Activated naive CD4-positive, alpha-beta T cell (primary cell): ENCODE measurements at places on chromosomes 16 and 17.

- no peak for DNase-seq
Observed at GRCh38 chr16:31201582-31202413, 762 bp downstream of the PYCARD start.

- no peak for DNase-seq
Observed at GRCh38 chr17:39951924-39952679, 10.7 kb upstream of the GSDMA start.

GRCh38 chr16:31569360-31569717, 41.6 kb downstream of the AHSP start:
- no peak for DNase-seq

DNA sequence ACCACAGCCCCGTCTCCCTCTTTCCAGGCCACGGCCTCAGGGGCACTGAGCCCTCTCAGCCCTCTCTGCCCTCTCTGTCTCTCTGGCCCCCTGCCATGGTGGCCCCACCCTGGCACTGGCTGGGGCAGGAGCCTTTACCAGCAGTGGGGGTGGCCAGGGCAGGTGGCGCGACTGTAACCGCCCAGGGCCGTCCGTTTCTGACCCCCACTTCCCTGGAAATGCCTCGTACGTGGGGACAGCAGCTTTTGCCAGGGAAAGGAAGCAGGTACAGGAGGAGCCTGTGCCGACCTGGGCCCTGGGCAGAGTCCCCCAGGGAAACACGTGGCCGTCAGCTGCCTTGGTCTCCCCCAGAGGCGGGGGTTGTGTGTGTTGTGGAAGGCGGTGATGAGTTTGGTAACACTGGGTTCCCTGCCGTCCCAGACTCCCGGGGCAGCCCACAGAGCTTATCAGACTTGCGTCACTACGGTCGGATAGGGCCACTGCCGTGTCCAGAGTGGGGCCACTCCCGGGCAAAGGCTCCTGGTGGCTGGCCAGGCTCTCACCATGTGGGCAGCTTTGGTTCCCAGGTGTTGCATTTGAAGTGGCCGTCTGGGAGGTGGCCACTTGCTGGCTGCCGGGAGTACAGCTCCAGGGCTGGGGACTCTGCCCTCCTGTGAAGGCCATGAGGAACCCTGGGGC, 249.3 kb upstream of the CIBAR2 start:
- DNase-seq = no peak

GRCh38 chr16:11159282-11159681, 96.7 kb downstream of the SOCS1 start:
- no peak for DNase-seq

- DNase-seq = no peak
Observed at GRCh38 chr17:41650794-41651624, 26.6 kb upstream of the KRT17 start.

DNA sequence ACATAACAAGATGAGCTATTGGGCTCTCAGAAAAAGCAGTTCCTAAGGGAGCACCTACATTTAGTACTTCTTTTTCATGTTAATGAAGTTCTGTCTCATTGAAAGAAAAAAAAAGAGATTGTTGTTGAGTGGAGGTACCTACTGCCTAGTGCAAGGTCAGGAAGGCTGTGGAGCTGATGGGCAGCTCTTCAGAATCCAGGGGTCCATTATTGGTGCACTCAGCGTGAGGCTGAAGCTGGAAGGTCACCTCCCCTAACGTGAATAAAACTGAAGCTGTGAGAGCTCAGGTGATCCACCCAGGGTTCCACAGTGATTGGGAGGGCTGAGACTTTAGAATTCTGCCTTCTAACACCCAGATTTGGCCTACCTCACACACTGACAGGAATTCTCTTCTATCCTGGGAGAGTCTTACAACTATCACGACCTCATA, 153.9 kb upstream of the TBX2 start:
- no peak for DNase-seq

DNA sequence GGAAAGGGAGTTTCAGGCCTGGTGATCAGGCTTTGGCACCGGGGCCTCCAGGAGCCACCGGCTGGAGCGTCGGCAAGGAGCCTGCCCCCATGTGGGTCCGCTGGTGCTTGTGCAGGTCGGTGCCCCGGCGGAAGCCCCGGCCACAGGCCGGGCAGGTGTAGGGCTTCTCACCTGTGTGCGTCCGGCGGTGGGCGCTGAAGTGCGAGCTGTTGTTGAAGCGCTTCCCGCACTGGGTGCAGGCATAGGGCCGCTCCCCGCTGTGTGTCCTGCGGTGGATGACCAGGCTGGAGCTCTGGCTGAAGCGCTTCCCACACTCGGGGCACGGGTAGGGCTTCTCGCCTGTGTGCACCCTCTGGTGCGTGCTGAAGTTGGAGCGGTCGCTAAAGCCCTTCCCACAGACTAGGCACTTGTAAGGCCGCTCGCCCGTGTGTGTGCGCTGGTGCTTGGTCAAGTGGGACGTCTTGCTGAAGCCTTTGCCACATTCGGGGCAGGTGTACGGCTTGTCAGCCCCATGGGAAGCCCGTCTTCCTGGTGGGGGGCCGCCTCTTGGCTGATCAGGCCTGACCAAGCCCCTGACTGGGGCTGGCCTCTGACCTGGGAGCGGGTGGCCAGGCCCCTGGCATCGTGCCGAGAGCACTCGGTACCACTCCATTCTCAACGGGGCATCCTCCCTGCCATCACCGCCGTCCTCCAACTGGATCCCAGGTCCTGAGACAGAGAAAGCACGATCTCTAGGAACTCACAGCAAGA, 14.4 kb downstream of the ZNF500 start:
- DNase-seq = no peak
